ENCODE measurements at places on chromosomes 16 and 17.

- DNase-seq, result peak; percentile 37
These were observed at the start of gene ACSF2 for GRCh38 chr17:50425682-50426471. ACSF2 (plus strand) TSS chr17:50426218; CDS start chr17:50426262, 44 bp downstream.

GRCh38 chr17:14301279-14302090 is 604 bp downstream of the HS3ST3B1 start:
- DNase-seq, result peak; percentile 85

DNA sequence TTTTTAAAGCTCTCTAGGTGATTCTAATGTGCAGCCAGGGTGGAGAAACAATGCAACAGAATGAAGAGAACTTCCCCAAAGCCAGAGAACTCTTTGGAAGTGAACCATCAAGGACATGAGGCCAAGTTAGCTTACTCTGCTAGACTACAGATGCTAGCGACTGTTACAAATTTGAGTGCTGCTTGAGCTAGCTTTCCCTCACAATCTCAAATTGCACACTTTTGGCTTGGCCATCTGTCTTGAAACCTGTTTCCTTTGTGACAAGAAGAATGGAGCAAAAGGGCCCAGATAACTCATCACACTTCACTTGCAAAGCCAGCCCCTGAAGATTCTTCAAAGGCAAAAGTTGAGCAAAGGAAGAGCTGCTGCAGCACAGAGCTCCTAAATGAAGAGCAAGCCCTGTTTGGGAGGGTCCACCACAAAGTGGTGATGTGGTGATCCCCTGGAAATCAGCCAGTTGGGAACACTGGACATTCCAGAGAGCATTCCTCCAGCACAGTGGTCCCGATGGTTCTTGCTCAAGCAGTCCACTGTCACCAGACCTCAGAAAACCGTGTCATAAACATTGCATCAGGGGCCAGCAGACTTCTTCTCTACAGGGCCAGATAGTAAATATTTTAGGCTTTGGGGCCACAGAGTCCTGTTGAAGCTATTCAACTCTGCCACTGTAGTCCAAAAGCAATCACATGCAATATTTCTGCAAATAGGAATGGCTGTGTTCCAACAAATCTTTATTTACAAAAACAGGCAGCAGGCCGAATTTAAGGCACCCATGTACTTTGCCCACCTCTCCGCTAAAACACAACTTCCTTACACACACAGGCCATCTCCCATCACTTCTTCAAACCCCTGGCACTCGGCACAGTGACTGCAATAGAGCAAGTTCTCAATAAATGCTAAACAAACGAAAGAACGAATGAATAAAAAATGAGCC is 21.2 kb downstream of the SLC39A11 start:
- no peak for DNase-seq

DNA sequence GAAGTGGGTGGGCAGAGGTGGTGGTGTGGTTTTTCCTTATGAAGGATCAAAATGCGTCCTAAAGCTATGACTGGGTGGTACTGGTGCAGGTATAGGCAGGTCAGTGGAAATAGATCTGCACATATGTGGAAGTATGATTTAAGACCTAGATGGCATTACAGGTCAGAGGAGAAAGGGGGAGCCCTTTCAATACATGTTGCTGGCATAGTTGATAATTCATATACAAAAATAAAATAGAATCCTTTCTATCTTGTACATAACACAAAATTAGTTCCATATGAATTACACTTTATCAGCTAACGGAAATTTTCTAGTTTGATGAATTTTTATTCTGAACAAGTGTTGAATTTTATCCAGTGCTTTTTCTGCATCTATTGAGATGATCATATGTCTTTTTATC is 20.8 kb upstream of the PIK3R5 start:
- DNase-seq, result no peak

DNA sequence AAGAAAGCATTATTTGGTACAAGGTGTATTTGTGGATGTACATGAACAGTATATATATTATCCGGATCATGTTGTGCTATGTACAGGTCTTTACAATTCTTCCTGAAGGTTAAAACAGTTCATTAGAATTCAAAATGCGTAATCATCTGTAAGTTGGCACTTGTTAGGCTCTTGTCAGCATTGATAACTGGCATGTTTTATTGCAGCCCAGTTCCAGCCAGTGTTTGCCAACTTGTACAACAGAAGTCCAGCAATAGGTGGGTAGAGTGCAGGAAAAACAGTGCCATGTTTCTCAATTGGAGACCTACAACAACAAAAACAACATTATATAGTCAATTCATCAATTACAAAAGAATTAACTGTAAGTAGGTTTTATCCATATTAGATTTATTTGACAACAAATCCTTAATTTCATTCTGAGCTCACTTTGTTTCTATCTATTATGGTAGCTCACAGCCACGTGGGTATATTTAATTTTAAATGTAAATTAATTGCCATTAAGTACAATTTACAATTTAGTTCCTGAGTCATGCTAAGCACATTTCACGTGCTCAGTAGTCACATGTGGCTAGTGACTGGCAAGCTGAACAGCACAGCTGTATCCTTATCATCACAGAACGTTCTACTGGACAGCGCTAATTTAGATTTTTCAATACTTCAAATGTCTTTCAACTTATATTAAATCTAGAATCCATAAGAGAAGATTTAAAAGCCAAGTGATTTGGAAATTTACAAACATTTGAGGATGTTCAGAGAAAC is 8.6 kb upstream of the ANKFY1 start:
- DNase-seq, result no peak

GRCh38 chr16:87138316-87138715 is 178.9 kb downstream of the C16orf95 start:
- no peak for DNase-seq

- DNase-seq, result no peak
These were observed 23.7 kb upstream of the ITGAX start for GRCh38 chr16:31331141-31331764.

GRCh38 chr16:65260746-65261145 is 138.9 kb upstream of the CDH11 start:
- DNase-seq, result no peak

DNA sequence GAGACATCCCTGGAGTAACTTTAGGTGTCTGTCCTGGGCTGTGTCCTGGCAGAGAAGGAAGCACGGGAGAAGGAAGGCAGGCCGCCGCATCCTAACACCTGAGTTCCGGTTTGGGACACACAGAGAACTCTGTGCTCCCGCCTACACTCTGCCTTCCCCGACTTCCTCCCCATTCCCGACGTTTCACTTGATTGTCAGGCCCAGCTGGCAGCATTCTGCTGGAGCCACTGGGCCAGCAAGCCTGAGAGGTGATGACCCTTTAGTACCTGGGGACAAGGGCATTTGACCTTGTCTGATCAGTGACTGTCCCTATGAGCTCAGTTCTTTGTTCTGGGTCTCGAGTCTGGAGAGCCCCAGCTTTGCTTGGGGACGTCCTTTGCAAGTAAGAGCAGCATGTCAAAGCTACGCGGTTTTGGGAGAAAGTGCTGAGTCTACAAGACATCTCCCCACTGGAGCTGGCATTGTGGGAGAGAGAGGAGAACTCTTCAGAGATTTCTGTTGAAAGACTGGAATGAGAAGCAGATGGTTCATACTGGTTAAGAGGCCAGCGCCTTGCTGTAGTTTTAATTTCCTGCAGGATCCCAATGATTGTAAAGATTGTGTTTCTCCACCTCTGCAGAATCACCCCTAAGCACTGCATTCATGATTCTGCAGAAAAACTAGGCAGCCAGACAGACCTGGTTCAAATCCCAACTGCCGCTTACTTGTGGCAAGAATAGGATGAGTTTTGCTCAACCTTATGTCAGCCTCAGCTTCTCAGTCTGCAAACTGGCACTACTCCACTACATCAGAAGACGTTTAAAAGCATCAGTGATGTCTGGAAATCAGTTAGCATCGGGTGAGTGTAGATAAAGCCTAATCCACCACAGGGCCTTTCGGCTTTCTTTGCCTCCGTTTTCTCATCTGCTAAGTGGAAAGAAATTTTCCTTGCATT is 20.6 kb downstream of the ABAT start:
- no peak for DNase-seq

- DNase-seq, result no peak
These were observed 46.3 kb downstream of the ZNF18 start for GRCh38 chr17:11950771-11951519.

- peak; percentile 68 for DNase-seq
These were observed 54.9 kb upstream of the DLX4 start for GRCh38 chr17:49914096-49914490.

GRCh38 chr16:74778646-74779045 is 4.0 kb upstream of the FA2H start:
- no peak for DNase-seq

DNA sequence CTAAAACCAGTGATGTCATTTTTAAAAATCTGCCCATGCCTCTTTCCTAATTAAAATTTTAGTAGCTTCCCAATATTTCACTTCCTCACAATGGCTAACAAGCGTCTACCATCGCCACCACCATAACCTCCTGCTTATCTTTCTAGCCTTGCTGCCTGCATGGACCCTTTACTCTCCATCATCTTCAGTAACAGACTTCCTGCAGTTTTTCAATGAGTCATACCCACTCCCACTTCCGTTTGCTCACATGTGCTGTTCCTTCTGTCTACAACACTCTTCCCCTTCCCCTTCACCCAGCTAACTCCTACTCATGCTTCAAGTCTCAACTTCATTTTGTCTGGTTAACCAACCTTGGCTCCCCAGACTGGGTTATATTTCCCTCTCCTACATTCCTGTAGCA is 12.8 kb upstream of the SKAP1 start:
- no peak for DNase-seq

GRCh38 chr17:39676198-39676819 is 8.1 kb downstream of the PNMT start:
- DNase-seq, result peak; percentile 18

DNA sequence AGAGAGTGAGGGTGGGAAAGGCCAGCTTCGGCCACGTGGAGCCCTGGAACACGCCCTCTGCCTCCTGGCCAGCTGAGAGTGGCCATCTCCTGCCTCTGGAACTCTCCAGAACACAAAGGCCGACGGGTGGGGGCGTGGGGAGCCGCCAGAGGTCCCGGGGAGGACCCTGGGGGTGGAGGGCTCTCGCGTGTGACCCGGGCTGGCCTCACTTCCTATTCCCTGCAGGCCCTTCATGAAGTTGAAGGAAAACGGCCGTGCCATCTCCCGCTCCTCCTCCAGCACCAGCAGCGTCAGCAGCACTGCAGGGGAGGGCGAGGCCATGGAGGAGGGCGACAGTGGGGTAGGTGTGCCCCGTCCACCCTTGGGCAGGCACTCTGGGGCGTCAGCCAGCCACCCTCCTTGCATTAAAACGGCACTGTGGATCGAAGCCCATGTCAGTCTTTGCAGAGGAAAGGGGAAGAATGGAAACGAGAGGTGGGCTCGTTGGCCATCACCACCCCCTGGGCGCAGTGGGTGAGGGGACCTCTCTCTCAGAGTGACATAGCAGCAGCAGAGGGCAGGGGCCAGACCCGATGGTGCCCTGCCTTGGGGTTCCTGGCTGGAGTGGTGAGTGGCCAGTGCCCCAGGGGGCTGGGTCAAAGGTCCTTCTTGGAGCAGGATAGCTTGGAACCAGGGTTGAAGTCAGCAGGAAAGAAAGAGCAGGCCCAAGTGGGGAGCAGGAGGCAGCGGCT is 37.1 kb downstream of the OR1D5 start:
- DNase-seq, result no peak

DNA sequence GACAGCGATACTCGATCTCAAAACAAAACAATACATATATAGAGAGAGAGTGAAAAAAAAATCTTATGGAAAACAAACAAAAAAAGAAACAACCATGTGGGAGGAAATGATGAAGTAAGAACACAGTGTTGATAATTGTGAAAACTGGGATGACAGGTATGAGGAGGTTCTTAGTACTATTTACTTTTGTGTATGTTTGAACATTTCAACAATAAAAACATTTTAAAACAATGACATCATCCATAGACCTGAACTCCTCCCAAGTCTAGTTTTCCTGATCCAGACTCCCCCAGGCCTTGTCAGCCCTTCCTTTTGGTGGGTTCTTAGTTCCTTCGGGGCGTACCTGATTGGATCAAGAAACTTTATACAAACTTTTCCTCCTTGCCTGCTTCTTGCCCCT is 51.7 kb downstream of the CCDC42 start:
- DNase-seq, result no peak

GRCh38 chr17:82348434-82348833 is 10.6 kb upstream of the TEX19 start:
- no peak for DNase-seq

- DNase-seq, result no peak
These were observed 27.1 kb downstream of the USP31 start for GRCh38 chr16:23122144-23122543.

- no peak for DNase-seq
These were observed 970.3 kb upstream of the RBFOX1 start for GRCh38 chr16:6362321-6362720.

- no peak for DNase-seq
These were observed 7.5 kb upstream of the ABCC3 start for GRCh38 chr17:50627036-50627781.

DNA sequence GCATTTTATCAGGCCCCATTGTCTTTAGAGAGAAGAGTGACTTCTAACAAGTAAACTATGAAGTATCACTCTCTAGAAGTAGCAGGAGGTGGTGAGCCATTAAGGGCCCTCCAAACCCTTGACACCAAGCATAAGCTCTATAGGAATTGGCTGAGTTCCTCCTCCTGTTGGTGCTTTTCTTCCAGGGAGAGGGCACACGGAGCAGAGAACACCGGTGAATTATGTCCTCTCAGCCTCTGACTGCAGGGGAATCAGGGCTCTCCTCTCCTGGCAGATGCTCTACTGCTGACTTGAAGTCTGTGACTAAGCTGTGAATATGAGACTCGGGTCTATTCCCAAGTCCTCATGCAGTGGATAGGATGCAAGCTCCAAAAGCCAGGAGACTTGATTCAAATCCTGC is 32.3 kb downstream of the CHD9 start:
- DNase-seq, result no peak

DNA sequence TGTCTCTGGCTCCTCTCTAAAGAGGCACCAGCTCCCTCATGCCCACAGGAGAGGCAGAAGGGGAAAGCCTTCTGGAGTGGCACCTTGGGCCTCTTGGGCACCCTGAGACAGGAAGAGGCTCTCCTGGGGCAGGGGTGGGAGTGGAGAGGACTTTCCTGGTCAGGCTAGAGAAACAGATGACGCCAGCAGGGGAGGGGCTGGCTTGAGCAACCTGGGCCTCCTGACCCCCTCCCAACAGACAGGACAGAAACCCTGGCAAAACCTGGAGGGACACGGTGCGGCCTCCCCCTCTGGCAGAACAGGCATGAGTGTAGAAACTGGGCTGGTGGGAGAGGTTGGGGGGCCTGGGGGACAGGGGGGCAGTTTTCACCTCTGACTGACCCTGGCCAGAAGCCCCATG is 6.1 kb downstream of the SMIM5 start:
- DNase-seq, result no peak

DNA sequence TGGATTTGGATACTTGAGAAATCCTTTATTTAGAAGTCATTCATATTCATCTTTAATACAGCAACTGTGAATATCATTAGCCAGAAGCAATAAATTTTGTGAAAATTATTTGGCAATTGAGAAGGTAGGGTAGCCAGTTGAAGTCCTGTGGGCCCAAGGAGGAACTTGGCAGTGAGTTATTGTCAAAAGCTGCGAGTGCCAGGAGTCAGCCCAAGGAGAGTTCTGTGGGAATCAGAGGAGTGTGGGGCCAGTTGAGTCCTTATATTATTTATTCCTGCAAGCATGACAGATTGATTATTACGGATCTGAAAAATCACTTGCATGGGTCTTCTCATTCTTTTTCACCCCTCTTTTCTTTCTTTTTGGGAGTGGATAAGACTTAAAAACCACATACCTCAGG is 38.3 kb downstream of the PRKCA start:
- DNase-seq, result no peak

GRCh38 chr16:9597967-9598730 is 506.7 kb downstream of the HAPSTR1 start:
- no peak for DNase-seq

- peak; percentile 13 for DNase-seq
These were observed 3.8 kb upstream of the TMC7 start for GRCh38 chr16:18979936-18980335.

- no peak for DNase-seq
These were observed 32.9 kb downstream of the SNX29 start for GRCh38 chr16:12009462-12009861.

Measured in NCI-H1105 treated with DMSO at 0.1 percent for 48 hours (cell line).